ENCODE measurements at places on chromosomes 3 and 15. TPM values are rescaled to one million over a fixed set of nuclear protein-coding genes. Genes with fewer than 3 reads are reported as not detected.

HTR3E gene
- total RNA-seq, result not detected

AMT gene
- 2.7 TPM for total RNA-seq

USP50 gene
- 1.3 TPM for total RNA-seq

LEKR1 gene
- 1.6 TPM for total RNA-seq

NR2E3 gene
- not detected for total RNA-seq

GATM gene
- total RNA-seq, result 31.5 TPM

WDR49 gene
- 0.98 TPM for total RNA-seq

STRIT1 gene
- not detected for total RNA-seq

ARHGAP31 gene
- 18.2 TPM for total RNA-seq

IQCF2 gene
- total RNA-seq, result not detected

CADPS gene
- under 0.01 TPM for total RNA-seq

CCDC191 gene
- 13.2 TPM for total RNA-seq

MB21D2 gene
- 11.9 TPM for total RNA-seq

IL17RE gene
- total RNA-seq, result 22.0 TPM

TTC21A gene
- 5.9 TPM for total RNA-seq

CCR9 gene
- total RNA-seq, result not detected

TRPM1 gene
- total RNA-seq, result not detected

CKMT1A gene
- 2.0 TPM for total RNA-seq

DYNLT2B gene
- 14.1 TPM for total RNA-seq

CLDN18 gene
- not detected for total RNA-seq

RNF7 gene
- total RNA-seq, result 80.5 TPM

RARRES1 gene
- 568 TPM for total RNA-seq

RTP3 gene
- not detected for total RNA-seq

HTD2 gene
- 10.6 TPM for total RNA-seq

TERC gene
- total RNA-seq, result 194 TPM

STAB1 gene
- 47.7 TPM for total RNA-seq

BSN gene
- total RNA-seq, result 0.48 TPM

CAMP gene
- total RNA-seq, result 2.9 TPM

ACTRT3 gene
- total RNA-seq, result 1.5 TPM

SNTN gene
- not detected for total RNA-seq

SPINK8 gene
- total RNA-seq, result not detected

CTNNB1 gene
- 419 TPM for total RNA-seq

FBLN2 gene
- 43.5 TPM for total RNA-seq

NDUFB4 gene
- 88.4 TPM for total RNA-seq

ARNT2 gene
- 8.5 TPM for total RNA-seq

SLC6A11 gene
- total RNA-seq, result not detected
